Activated CD4-positive, alpha-beta T cell treated with anti-CD3 and anti-CD28 coated beads, Interleukin-2, amount 50 U/mL, for 1 hour (primary cell): ENCODE measurements at places on chromosomes 12 and 14.

DNA sequence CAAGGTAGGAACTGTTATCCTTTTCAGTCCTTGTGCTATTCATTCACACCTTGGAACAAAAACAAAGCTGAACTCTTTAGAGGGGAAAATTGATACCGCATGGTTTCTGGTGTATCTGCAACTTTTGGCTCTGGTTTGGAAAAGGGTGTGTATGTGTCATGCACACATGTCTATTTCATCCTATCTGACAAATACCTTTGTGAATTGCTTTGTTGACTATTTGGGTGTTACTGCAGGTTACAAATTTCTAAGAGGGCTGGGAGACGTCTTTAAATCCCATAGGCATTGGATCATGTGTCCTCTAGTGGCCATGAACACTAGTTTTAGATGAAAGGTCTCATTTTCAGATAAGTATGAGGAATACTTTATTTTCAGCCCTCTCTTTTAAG, 59.9 kb upstream of the IFNG-AS1 start:
- DNase-seq = no peak

DNA sequence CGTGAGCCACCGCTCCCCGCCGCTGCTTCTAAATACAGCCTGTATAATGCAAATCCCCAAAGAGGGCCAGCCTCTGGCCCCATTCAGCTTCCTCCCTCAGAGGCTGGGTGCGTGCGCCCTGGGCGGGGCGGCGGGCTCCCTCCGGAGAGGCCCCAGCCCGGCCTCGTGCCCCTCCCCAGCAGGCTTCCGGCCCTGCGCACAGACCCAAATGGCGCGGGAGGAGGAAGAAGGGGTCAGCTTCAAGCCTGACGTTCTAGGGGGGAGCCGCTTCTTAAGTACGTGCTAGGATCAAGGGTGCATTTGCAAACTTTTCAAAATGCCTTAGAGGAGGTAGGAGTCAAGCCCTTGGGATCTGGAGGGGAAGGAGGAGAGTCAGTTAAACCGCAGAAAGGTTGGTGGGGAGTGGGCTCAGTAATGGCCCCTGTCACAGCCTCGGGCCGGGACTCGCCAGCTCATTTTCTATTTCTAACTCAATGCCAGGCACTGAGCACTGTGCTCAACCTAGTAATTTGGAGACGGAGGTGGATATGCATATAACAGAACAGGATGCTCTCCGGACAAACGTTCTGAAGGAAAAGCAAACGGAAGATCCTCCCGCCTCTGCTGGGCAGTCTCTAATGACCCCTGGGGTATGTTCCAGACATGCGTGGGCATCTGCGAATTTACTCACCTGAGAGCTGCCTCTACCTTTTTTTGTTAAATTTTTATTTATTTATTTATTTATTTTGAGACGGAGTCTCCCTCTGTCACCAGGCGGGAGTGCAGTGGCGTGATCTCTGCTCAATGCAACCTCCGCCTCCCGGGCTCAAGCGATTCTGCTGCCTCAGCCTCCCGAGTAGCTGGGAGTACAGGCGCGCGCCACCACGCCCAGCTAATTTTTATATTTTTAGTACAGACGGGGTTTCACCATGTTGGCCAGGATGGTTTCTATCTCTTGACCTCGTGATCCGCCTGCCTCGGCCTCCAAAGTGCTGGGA, 32.3 kb downstream of the NINJ2 start:
- peak; percentile 59 for DNase-seq

- no peak for DNase-seq
Observed at GRCh38 chr12:64268409-64268808, 46.3 kb upstream of the KICS2 start.

GRCh38 chr12:118287728-118288127, 85.0 kb downstream of the TAOK3 start:
- no peak for DNase-seq

DNA sequence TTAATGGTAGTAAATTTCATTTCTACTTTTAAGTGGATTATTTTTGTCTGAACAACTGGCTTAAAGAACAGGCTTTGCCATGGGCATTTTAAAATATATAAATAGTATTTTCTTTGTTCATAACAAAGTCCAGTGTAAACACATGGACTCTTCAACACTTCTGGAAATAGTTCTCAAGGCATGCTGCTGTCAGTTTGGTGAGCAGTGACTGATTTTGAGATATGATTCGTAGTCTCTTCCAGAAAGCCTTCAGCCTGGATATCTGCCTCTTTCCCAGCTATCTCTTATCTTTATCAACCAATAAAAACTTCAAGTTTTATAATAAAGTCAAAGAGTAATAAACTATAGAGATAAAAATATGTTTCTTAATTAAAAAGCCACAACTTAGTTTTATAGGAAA, 110.7 kb downstream of the NAV3 start:
- no peak for DNase-seq

DNA sequence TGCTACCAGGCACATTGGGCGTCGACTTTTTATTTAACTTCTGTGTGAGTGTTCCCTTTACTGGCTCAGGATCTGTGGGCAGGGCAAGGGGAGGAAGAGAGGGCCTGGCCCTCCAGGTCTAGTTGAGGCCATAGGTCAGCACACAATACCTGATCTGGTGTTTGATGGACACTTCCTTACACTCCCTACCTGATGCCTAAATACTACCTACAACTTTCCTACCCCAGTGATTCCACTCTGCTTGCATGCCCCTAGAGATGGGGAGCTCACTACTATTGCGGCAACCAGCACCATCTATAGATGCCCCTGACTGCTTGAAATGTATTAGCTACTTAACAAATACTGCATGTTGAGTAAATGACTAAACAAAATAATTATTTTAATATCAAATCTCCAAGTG, 20.8 kb upstream of the BEGAIN start:
- no peak for DNase-seq

DNA sequence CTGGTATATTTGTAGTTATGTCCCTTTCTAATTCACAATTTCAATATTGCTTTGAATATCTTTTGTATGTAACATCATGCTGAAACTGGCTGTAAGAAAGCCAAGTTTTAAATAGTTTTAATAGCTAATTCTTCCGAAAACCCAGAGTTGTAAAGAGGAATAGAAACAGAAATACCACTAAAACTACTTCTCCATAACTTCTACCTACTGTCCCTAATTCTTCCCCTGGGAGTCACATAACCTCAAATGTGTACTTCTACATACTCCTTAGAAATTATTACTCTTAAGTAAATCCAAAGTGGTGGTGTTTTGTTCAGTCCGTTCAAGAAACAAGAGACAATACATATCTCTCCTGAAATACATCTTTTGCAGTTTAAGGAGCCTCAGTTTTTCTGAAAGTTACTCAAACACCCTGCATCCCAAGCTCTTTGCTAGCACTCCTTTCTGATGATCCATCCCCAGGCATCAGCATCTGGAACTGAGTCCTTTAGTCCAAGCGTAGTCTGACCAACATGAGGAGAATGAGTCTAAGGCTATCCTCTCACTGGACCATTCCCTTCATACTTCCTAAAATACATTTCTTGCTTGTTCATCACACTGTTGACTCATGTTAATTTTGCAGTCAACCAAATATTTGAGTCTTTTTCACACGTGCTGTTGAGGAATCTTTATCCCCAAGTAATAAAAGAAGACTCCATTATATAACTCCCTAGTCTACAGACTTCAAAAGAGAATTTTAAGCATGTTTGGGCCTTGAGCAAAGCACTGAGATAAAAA, 214.3 kb upstream of the NUDT4 start:
- DNase-seq = no peak

DNA sequence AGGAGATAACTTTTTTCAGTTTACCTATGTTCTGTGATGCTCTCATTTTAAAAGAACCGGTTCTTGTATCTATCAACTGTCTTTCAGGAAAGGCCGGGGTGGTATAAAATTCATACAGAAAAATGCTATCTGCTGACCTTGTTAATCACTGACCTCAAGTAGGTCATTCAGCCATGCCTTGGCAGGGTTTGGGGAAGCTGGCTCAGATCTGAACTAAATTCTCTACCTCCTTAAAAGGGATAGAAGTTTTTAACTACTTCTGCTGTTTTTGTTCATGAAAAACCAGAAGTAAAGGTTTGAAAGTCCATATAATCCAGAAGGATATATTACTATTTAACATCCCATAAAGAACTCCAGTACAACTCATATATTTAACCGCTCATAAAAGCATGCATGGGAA, 10.1 kb downstream of the MYRFL start:
- no peak for DNase-seq

- DNase-seq = no peak
Observed at GRCh38 chr14:24887623-24888304, 162.2 kb downstream of the STXBP6 start.

GRCh38 chr12:114998118-114998749, 314.3 kb upstream of the TBX3 start:
- DNase-seq = no peak

GRCh38 chr14:64644629-64645028, 59.6 kb upstream of the PLEKHG3 start:
- DNase-seq = no peak

GRCh38 chr12:34602213-34602940, 580.1 kb downstream of the ALG10 start:
- no peak for DNase-seq

DNA sequence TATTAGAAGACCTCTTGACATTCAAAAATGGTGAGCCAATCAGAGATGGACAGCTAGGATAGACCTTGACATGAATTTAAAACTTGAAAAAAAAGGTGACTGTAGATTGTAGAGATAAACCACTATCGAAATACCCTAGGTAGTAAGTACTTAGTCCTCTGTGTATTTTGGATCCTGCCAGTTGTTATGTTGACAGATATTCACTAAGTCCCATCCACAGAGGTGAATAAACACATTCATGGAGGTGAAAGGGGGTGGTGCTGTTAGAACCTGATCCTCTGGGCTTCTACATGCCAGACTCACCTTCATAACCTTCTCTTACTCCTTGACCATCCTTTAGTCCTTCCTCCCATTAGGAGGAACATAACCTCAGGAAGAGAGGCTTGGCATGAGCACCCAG, 72.3 kb downstream of the OTX2 start:
- no peak for DNase-seq

DNA sequence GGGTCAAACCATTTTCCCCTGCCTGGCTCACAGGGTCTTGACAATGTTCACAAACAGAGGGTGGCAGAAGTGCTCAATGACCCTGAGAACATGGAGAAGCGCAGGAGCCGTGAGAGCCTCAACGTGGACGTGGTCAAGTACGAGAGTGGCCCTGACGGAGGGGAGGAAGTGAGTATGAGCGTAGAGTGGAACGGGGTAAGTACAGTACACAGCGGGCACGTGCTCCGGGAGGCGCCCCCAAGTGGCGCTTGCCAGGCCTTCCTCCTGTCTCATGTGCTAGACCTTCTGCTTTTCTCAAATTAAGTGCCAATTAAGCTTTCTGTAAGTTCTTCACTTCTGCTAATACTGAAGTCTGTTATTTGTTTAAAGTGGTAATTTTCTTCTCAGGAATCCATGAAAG, 35.9 kb downstream of the XRCC3 start:
- DNase-seq = peak; percentile 32

DNA sequence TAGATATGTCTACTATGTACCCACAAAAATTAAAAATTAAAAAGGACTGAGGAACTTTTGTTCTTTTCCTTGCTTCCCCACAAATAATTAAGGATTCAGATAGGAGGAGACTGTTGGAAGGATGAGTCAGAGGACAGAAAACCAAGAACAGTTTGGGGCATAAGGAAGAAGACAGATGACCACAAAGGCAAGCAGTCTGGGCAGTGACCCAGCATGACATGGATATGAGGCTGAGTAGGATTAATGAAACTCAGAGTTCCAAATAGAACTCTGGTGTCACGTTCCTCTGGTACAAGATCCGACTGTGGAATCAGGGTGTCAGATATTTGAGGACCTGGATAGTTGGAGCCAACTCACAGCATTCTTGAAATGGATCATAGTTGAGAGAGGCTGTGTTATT, 89.3 kb upstream of the SLC38A4 start:
- no peak for DNase-seq

GRCh38 chr12:1403417-1403816, 191.0 kb downstream of the FBXL14 start:
- DNase-seq = no peak

- no peak for DNase-seq
Observed at GRCh38 chr14:24845851-24846250, 204.1 kb downstream of the STXBP6 start.

DNA sequence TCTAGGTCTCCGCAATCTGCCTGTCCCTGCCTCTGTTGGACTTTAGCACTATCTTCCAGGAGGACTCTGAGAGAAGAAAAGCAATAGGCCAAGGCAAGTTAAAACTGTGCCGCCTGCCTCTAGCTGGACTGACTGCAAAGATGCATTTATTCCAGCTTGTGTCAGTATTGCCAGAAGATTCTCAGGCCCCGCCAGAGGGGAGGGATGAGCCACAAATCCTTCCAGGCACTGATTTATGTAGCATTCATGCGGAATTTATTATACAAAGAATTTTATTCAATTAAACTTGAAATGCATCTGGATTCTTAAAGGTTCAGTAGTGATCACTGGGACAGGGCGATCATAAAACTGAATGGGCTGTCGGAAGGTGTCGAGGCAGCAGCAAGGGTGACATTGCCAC, 19.8 kb downstream of the MMAB start:
- no peak for DNase-seq

DNA sequence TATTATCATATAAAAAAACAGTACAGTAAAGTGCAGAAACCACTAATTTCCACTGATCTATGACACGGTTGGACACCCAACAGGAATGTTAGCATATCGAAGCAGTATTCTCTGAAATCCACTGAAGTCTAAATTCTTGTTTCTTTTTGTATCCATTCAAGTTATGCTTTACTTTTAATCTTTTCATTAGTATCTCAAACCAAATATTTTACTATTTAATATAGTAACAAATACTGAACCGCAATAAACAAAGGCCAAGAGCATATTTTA, 41.1 kb downstream of the ATXN2 start:
- DNase-seq = no peak

- DNase-seq = no peak
Observed at GRCh38 chr12:109418848-109419480, 58.1 kb downstream of the KCTD10 start.

DNA sequence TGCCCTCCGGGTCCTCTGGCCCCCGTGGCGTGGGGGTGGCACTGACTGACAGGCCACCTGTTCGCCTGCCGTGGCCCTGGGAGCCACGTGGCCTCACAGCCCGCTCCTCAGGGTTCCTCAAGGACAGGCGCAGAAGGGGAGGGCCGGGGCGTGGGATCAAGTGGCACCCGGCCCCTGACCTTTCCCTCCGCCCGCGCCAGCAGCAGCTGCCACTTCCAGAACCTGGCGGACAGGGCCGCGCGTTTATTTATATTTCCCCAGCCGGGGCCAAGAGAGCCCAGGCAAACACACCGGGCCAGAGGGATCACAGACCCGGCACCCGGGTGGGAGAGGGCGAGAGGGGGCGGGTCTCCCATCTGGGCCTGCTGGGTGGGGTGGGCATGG, 92.6 kb downstream of the RFLNA start:
- no peak for DNase-seq

DNA sequence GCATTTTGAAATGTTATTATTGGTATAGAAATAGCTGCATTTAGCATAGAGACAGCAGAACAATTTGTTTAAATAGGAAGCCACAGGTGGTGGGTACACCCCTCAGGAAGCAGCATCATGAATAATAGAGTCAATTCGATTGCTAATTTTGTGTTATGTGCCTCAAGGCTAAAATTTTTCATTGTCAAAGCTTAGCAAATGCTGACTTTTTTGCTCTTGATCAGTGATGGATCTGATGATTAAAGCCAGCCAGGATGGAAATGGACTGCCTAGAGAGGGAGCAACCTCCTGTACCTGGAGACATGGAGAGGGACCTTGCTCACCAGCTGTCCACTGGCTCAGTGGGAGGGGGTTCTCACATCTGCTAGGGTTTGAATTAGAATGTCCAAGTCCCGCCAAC, 4.5 kb upstream of the KRT8 start:
- no peak for DNase-seq

- DNase-seq = no peak
Observed at GRCh38 chr14:91509878-91510170, 286 bp downstream of the PPP4R3A start.

- no peak for DNase-seq
Observed at GRCh38 chr14:44564908-44565307, 57.8 kb upstream of the FSCB start.
